ENCODE measurements at places on chromosomes 1 and 21.

DNA sequence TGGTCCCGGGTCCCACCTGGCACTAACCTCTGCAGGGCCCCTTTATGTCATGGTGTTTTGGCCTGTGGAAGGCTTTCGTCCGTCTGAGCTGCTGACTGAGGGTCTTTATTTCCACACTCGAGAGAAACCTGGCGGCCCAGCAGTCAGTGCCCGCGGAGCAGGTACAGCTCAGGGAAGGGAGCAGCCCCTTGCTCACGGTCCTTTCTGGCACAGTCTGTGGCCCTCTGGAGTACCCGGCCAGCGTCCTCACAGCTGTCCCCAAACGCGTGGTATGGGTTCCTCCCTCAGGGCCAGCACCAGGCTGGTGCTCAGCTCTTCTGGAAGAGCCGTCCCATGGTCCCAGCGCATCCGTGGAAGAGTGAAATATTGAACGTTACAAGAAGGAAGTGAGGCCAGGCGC, 24.3 kb downstream of the SKI start:
- no peak for DNase-seq

DNA sequence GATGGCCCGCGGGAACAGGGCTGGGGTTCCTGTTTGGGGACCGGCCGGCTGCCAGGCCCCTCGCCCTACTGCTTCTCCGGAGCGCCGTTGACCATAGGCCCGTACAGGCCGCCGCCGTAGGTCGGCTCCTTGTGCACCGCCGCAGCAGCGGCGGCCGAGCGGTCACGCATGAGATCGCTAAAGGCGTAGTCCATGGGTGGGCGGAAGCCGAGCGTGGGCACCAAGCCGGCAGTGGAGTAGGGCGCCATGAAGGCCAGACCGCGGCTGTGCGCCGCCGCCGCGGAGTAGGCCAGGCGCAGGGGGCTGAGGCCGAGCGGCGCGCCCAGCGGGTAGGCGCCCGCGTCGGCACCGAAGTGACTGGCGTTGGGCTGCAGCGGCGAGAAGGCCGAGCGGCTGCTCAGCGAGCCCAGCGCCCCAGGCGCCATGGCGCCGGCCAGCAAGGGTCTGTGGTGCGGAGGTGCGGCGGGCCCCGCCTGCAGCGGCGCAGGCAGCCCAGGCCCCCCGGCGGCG, 4.6 kb downstream of the DMRTA2 start:
- DNase-seq: no peak

GRCh38 chr1:29033829-29034466, 89.8 kb downstream of the TMEM200B start:
- peak; percentile 48 for DNase-seq

- no peak for DNase-seq
Observed at GRCh38 chr1:154730259-154730658, 122.3 kb upstream of the ADAR start.

- DNase-seq: no peak
Observed at GRCh38 chr1:227558732-227559262, 4.6 kb upstream of the ZNF678 start.

- no peak for DNase-seq
Observed at GRCh38 chr1:179077396-179077795, 4.5 kb upstream of the TOR3A start.

DNA sequence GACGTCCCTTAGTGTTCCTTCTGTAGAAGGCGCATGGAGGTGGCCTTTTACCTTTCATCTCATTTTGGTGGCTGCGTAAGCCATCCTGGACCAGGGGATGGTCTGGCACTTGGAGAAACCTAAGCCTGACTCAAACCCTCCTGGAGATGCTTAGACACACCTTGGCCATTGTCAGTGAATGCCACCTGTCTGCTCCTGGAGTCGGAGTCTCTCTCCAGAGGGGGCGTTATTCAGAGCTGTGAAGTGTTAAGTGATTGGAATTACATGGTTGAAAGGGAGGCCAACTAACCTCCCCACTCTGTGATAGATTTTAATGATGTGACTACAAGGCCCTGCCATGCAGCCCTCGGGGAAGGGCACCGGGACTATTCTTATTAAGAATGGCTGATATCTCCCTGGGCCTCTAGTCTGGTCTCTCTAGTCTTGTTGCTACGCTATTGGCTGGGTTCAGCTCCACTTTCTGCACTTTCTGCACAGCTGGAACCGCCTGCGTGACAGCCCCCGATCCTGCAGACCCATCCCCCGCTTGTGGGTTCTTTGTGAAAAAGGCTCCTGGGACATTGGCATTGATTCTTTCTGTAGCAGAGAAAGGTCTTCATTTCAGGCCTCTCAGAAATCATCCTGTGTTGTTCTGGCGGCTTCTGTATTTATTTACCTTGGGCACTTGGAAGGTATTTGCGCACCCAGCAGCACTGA, 4.2 kb downstream of the RASSF5 start:
- DNase-seq: no peak

DNA sequence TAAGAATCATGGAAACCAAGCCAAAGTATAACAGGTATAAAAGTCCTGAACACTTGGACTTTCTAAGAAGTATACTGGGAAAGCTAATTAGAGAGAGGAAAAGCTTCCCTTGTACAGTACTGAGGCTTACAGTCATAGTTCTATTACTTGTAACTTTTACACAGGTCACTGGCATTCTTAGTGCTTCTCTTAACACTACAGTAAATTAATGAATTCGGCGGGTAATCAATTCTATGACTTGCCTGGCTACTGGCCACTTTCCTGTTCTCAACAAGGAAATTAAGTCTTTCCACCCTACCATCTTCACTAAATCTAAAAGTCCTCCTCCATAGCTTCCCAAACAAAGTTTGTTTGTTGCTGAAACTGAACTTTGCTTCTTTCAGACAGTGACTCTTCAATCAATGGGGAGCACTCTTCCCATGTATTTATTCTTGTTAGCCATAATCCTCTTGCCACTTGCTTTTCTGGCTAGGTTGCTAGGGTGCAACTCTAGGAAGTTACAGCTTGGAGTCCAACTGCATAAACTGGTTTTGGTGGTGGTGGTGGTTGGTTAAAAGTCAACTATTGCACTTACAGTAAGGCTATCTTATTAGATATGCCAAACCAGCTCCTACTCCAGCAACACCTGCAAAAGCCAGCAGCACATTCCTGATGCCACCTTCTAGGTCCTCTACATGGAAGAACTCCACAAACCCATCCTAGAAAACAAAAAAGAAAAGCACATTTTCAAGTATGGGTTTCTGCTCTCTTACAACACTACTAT, 2.4 kb downstream of the MCL1 start:
- DNase-seq: no peak

GRCh38 chr1:43468414-43468813, 14.7 kb upstream of the HYI start:
- no peak for DNase-seq

DNA sequence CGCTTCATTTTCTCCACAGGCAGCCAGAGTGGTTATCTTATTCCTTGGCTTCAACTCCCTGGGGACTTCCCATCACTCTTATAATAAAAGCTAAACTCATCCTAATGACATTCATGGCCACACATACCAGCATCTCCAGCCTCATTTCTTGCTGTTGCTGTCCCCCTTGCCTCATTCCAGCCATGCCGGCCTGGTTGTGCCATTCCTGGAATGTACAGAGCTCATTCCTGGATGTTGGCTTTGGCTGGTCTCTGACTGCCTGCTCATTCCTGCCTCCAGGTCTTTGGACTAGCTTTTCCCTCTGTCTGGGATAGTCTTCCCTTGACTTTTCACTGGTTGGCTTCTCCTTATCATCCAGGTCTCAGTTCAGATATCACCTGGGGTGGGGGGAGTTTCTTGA, 2.4 kb upstream of the PEF1 start:
- no peak for DNase-seq

DNA sequence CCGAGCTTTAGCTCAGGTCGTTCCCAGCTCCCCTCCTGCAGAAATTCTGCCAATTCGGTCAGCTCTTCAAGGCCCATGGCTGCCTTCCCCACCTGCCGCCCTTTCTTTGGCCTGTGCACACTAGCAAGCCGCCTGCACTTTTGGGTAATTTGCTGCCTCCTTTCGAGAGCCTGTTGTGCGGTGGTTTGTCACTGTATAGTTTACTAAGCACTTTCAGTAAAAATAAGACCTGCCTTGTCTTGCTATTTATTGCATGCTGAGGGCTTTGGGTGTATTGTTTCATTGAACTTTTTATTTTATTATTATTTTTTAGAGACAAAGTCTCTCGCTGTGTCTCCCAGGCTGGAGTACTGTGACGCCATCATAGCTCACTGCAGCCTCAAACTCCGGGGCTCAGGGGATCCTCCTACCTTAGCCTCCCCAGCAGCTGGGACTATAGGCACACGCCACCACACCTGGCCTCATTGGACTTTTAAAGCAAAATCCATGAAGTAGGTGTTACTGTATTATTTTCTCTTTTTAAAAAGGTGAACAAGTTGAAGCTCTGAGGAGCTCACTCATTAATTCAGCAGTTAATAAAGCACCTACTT, 1.1 kb upstream of the FABP3 start:
- no peak for DNase-seq

DNA sequence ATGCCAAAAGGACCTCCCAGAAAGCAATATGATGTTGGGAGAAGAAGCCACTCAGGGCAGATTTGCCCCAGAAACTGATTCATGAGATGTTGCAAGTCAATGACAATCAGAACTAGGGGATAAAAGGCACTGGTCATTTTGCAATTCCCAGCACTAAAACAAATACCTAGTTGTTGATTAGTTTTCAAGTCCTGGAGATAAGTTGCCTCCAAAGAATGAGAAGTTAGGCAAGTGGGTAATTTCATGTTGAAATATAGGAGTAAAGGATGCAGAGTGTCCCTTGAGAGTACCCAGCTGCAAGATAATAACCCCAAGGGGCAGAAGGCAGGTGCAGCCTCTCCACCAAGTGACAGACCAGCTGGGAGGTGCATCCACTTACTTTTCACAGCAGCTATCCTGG, 363.6 kb downstream of the PBX1 start:
- no peak for DNase-seq

GRCh38 chr1:210231846-210232510, 618 bp upstream of the SERTAD4 start:
- peak; percentile 50 for DNase-seq

DNA sequence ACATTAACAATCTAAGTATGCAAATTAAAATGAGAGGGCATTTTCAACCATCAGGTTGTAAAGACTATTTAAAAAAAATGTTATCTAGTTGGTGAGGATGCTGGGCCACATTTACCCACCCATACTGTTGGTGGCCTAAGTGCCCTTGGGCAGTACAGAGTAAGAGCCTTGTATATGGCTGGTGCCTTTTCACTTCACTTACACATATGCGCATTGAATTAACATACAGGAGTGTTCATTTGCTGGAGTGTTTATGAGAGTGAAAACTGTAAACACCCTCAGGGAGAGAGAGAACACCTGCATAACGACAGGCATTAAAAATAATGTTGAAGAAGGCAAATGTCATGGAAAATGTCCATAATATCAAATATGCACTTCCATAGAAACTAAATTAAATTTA, 427.1 kb downstream of the PCP4 start:
- DNase-seq: no peak

- no peak for DNase-seq
Observed at GRCh38 chr21:33268737-33269441, 2.7 kb downstream of the IL10RB start.

- no peak for DNase-seq
Observed at GRCh38 chr1:17112496-17113236, 6.6 kb downstream of the PADI2 start.

GRCh38 chr1:15288173-15288926, 41.3 kb downstream of the FHAD1 start:
- DNase-seq: no peak

DNA sequence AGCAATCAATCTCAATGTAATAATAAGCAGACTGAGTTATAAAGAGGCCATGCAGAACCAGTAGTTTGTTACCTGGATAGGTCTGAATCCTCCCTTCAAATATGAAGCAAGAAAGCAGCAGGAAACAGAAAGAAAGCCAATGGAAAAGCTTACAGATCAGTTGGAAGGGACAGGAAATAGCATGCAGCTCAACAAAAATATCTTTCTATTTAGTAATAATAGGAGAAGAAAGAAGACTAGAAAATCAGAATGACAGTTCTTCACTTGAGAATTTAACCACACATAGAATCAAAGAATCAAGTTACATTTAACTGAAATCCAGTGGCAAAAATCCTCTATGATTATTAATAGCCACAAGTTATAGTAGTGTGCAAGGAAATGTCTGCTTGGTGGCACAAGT, 194.4 kb downstream of the EIF4G3 start:
- no peak for DNase-seq

DNA sequence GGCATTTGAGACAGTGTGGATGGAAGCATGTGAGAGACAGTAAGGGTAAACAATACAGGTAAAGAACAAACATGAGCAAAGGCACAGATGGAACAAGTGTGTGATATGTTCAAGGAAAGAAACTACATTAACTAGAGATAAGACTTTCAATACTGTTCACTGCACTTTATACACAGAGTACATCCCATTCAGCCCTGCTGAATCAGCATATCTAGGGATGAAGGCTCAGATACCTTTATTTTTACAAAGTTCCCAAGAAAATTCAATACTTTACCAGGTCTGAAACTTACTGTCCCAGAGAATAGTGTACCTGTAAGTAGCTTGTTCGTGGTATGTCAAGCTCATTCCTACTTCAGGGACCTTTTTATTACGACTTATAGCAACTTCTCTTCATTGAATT, 122.5 kb downstream of the LHX4 start:
- no peak for DNase-seq

GRCh38 chr1:2378441-2378851, 12.9 kb downstream of the MORN1 start:
- no peak for DNase-seq

DNA sequence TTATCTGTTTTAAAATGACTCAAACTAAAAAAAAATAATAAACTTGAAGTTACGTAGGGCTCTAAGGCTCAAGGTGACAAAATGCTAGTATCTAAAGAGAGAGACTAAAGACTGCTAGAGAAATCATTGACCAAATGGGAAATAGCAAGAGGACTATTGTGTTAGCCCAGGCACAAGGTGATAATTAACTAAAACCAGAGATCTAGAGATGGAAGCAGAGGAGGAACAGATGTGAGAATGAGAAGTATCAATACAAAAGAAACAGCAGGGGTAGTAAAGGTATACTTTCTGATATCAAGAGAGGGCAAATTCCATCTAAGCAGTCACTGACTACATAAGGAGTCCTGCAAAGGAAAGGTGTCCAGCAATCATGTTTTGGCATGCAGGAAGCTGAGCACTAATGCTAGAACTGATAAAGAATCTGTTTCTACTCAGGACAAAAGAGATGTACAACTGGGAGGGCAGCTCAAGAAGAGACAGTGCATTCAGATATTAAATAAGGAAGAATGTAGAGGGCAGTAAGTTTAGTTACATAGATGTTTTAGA, 100.2 kb upstream of the GNG4 start:
- no peak for DNase-seq

DNA sequence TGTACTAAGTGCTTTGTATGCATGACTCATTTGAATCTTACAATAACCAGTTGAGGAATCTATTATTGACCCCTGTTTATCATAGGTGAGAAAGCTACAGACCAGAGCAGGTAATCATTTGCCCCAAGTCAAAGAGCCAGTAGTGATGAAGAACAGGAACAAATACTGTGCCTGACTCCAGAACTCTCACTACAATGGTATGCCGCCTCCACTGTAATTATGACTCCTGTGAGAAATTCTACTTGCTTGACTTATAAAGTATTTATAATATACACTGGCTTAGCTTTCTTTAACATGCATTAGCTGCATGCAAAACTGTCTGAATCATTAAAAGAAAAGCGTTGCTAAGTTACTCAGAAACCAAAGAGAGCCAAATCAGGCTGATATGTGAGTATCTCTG, 92.6 kb downstream of the ZNF281 start:
- no peak for DNase-seq

All from muscle of arm (tissue), 14 donors.